ENCODE measurements at places on chromosomes 11 and 22.

DNA sequence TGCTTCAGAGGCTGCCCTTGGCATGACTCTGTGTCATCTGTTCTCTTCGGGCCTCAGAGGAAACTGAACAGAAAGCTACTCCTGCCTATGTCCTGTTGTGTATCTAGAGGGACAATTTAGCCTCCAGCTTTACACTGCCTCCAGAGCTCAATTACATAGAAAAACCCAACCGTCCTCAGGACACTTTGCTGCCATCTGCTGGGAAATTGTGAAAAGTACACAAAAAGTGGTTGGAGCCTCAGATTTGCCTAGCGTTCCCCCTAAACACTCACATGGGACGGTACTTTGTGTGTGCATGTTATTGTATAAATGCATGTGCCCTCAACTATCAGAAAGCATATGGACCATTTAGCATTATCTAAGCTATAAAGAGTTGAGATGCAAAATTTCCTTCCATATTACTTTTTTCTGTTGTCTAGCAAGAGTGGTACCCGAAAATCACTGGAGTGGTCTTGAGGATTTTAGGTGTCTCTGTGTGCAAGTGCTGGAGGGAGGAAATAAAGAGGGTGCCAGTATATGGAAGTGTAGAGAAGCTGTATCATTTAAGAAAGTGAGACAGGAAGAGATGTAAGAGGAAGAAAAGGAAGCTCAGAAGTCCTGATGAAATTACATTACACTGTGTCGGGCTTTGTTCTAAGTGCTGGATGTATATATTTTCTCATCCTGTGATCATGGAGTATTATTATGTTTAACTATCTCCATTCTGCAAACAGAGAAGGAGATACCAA is 8.7 kb upstream of the MS4A4E start:
- no peak for DNase-seq

GRCh38 chr11:35683728-35684339 is 21.3 kb downstream of the TRIM44 start:
- no peak for DNase-seq

DNA sequence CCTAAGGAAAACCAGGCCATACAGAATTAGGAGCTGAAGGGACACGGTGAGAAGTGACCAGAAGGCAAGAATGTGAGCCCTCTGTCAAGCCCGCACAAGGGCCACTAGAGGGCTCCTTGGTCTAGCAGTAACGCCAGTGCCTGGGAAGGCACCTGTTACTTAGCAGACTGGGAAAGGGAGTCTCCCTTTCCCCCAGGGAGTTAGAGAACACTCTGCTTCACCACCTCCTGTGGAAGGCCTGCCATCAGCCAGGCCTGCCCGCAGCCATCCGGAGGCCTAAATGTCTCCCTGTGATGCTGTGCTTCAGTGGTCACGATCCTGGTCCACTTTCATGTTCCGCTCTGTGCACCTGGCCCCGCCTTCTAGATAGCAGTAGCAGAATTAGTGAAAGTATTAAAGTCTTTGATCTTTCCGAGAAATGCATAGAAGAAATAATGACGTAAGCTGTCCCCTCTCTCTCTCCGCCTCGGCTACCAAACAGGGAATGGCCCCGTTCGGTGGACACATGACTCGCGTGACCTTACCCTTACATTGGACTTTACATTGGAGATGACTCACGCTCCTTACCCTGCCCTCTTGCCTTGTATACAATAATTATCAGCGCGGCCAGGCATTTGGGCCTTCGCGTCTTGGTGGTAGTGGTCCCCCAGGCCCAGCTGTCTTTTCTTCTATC is 10.7 kb upstream of the GSTP1 start:
- DNase-seq: no peak

DNA sequence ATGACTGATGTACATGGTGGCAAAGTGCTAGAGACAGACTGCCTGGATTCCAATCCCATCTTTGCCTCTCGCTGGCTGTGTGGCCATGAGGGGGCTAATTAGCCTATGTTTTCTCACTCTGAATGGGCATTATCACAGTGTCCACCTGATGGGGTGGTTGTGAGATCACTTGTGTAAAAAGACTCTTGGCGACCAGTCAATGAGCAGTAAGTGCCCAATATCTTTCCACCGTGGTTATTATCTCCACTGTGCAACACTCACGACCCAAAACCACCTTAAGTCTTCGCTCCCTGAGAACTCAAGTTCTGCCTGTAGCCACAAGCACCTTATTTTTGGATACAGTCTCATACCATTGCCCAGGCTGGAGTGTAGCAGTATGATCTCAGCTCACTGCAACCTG is 52.1 kb downstream of the PLEKHA7 start:
- DNase-seq: no peak

- DNase-seq: no peak
Measured at GRCh38 chr22:36085476-36086169, 57.0 kb upstream of the RBFOX2 start.

GRCh38 chr22:29370537-29370936 is 17.8 kb downstream of the AP1B1 start:
- DNase-seq: no peak

GRCh38 chr11:28347371-28347770 is 239.2 kb downstream of the METTL15 start:
- no peak for DNase-seq

DNA sequence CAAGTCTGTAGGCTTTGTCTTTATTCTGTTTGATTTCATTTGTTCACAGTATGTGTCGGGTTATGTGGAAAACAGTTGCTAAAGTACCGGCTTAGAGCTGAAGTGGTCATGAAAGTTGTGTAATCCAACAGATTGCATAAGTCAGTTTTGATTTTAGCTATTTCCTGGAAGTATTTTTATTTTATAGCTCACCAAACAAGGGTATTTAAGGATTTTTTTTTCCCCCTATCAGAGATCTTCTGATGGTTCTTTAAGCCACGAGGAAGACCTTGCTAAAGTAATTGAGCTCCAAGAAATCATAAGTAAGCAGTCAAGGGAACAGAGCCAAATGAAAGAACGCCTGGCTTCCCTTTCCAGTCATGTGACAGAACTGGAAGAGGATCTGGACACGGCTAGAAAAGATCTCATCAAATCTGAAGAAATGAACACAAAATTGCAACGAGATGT is 55.9 kb downstream of the PPFIA1 start:
- DNase-seq: no peak

- DNase-seq: no peak
Measured at GRCh38 chr11:12048936-12049790, 40.7 kb upstream of the DKK3 start.

DNA sequence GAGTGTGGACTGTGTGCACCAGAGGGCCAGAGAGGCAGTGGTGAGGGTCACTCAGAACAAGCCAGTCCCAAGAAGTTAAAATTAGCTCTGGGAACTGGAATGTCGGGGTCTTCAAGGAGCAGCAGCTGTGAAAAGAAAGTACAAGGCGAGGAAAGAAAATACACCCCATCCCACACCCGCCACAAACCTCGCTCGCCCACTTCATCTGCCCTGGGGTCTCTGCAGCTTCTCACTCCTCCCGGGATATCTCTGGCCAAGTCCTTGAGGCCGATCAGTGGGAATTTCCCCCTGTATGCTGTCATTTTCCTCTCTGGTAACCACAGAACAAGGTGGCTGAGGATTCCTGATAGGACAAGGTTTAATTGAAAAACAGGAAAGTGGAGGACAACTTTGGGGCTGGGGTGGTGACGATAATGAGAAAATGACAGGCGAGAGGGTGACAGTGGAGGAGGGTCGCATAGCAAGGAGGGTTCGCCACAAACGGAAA is 36.3 kb upstream of the TIMP3 start:
- DNase-seq: no peak

- DNase-seq: no peak
Measured at GRCh38 chr11:19263333-19263732, 22.6 kb upstream of the E2F8 start.

DNA sequence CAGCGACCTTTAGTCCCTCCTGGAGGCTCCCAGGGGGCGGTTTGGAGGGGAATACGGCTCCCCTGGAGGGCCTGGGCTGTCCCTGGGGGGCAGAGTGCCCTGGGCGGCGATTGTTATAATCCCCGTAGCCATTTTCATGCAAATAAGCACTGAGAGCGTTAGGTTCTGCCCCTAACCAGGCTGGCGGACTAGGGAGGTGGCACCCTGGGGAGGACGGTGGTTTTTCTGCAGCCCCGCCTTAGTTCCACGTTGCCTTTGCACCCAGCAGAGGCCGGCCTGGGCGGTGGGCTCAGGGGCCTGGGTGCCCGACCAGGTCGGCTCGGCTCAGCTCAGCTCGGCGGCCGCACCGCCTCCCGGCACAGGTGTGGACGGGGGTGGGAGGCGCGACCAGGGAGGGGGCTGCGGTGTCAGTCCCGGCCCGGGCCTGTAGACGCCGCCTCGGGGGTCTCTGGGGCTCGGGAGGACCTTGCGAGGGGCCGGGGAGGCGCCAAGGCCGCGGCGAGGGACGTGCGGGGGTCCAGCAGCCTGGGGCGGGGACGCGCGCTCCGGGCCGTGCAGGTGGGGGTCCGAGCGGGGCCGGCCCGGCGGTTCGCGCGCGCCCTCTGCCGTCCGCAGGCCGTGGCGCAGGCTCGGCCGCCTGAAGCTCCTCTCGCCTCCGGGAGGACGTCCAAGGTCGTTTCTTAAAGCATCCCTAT is 2.3 kb upstream of the DUSP8 start:
- no peak for DNase-seq

DNA sequence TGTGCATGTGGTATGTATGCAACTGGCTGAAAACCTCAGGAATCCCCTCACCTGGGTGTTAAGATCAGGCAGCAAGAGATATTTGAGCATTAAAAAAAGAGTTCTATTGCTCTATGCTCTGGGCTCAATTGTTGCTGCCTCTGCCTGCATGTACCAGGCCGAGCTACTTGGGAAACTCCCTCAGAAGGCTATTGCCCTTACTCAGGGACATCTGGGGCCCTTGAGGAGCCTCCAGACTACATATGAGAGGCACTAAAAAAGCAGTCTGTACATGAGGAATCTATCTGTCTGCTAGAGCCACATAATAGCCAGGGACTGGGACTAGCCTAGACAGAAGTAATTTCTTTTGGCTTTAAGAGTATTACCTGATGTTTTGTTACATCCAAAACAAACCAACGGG is 120.1 kb downstream of the SWAP70 start:
- no peak for DNase-seq

DNA sequence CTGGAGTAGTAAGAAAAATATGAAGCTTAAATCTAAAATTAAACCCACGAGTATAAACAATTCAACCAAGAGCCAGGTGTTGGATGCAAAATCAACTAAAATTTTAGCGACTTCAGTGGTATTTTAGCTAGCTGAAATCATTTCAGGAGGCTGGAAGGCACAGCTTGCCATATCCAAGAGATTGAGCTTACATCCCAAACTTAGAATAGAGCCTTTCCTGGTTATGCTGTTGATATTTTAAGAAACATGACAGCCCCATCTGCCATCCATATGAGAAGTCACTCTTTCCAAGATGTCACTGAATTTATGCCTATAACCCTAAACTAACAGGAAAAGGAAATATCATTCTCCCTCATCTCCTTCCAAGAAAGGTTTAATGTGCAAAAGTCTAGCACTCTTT is 334.0 kb downstream of the KCNA4 start:
- DNase-seq: no peak

- DNase-seq: no peak
Measured at GRCh38 chr11:120828847-120829246, 195.1 kb upstream of the TBCEL start.

DNA sequence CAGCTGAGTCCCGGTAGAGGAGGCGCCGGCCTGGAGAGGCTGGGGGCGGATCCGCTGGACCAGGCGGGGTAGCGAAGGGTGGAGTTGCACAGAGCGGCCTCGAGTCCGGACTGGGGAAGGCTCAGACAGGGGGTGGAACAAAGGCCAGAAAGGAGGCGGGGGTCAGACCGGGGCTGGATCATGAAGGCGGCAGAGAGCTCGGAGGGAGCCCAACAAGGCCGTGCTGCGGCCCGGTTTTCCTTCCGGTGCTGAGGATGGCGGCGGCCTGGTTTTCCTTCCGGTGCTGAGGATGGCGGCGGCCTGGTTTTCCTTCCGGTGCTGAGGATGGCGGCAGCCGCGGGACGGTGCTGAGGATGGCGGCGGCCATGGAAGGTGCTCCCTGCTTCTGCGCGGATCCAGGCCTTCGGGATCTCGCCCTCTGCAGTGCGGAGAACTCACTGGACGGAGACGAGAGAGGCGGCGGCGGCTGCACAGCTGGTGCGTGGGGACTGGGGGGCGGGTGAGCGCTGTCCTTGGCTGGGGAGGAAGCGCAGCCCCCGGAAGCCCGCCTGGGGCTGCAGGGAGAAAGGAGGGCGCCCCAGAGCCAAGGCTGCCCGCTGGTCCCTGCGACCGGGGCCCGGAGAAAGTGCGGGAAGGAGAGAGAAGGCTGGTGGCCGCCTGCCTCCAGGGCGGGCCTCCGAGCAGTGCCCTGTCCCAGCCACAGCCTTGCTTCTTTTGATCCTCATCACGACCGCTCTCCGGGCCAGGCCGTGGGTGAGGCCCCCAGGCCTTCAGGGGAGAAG is 350.4 kb upstream of the B3GAT1 start:
- no peak for DNase-seq

Measured in activated CD4-positive, alpha-beta T cell treated with anti-CD3 and anti-CD28 coated beads for 24 hours (primary cell).